Fibroblast of pulmonary artery (primary cell): ENCODE measurements at places on chromosomes 3 and 15.

DNA sequence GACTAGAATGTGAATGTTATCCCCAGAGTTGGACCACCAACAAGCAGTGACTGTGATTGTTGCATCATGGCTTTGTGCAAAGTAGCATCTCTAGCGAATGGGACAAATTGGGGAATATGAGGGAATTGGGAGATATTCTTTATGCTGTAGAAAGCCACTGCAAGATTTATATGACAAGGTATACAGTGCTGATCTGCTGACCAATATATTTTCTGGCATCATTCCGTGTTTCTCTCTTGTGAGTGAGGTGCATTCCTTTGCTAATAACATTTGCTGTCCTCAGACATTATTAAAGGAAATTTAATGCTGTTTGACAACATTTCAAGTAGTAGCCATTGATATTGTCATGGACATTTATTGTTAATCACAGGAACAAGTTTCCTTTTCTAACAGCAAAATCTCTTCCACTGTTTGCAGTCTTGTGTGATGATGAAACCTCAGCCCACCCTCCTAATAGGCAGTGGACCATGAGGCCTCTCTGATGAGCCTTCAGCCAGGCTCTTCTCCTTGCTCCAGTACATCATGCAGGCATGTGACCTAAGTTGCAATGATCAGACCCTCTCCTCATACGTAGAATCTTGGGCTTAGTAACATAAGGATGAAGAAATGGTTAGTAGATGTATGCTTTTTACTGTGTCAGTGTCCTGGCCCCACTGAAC is 16.1 kb downstream of the CNTN4 start:
- no peak for DNase-seq

DNA sequence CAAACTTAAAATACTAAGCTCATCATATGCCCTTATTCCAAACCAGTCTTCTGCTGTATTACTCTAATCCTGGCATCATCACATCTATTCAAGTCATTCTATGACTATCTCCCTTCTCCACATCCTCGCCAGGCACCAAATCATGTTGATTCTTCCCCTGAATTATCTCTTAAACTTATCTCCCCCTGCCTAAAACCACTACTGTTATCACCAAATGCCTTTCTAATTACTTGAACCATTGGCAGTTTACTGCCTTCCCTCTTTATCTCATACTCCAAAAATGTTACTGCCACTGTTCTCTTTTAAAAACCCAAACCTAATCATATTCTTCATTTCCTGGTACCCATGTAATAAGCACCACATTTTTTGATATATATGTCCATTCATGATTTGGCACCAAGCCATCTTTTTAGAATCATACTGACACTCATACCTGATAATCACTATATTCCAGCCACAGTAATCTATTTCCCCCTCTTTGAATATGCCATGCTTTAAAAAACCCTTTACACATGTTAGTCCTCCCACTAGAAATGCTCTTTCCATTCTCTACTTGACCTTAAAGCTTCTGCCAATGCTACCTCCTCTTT is 126.8 kb downstream of the PEAK1 start:
- DNase-seq = no peak

DNA sequence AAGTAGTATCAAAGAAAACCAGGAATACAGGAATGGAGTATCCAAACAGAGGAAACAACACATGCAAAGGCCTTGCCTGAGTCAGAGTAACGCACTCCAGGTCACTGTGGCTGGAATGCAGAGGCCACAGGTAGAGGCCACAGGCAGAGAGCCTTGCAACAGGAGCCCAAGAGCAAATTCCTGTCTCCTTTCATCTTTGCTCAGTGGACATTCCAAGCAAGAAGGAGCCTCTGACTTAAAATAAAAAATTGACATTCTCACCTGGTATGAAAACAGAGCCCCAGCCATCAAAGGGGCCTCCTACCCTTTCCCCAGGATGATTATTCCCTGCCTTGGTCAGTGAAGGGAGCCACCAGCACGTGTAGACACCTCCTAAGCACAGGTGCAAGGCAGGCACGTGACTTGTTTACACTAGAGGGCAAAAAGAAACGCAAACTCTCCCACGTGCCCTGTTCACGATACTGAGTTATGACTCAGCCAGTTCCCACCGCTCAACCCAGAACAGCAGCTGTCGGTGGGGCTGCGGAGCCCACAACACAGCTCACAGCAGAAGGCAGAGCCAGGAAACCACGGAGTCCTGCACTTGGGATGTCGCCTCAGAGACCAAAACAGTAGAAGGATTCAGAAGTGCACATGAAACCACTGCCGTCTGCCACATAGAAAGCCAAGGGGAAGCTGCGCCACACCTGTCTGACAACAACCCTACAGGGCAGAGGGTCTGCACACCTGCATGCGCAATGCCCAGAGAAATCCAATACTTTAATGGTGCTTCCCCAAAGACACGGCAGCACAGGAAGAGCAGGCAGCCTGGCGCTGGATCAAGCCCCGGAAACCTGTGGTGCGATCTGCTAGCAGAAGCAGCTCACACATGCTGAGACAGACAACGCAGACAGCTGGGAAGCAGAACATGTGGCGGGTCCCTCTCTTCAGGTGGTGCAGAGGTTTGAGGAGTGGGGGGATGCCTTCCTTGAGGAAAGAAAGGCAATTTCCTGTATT is 52.1 kb downstream of the ITGB5 start:
- DNase-seq = peak; percentile 90

DNA sequence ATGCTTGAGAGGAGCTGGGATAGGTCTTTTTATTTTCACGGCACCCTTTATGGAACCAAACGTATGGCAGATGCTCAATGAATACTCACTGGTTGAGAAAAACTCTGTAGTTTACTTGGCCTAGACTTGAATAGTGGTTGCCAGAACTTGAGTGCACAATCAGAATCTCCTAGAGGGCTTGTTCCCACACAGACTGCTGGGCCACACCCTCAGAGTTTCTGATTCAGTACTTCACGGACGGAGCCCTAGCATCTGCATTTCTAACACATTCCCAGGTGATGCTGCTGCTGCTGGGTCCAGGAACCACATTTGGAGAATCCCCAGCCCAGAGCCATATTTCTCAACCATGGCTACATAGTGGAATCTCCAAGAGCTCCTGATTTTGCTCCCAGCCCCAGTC is 24.6 kb downstream of the CA12 start:
- DNase-seq = no peak

DNA sequence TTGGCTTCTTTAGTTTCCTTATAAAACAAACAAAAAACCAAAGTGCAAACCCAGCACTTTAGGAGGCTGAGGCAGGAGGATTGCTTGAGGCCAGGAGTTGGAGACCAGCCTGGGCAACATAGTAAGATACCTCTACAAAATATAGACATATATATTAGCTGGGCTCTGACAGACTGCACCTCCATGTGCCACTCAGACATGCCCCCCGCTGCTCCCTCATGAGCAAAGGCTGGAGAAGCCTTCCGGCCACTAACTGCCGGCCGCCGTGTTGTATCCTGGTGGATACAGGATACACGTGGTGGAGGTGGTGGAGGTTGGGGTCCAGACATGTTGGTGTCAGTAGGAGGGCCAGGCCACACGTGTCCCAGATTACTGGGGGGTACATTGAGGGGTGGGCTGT is 29.4 kb upstream of the CCR4 start:
- DNase-seq = no peak

GRCh38 chr3:6825524-6825923 is 35.4 kb upstream of the GRM7 start:
- no peak for DNase-seq

GRCh38 chr3:131616719-131617118 is 113.9 kb upstream of the MRPL3 start:
- no peak for DNase-seq

- no peak for DNase-seq
Observed at GRCh38 chr3:135853981-135854380, 111.5 kb upstream of the PPP2R3A start.

DNA sequence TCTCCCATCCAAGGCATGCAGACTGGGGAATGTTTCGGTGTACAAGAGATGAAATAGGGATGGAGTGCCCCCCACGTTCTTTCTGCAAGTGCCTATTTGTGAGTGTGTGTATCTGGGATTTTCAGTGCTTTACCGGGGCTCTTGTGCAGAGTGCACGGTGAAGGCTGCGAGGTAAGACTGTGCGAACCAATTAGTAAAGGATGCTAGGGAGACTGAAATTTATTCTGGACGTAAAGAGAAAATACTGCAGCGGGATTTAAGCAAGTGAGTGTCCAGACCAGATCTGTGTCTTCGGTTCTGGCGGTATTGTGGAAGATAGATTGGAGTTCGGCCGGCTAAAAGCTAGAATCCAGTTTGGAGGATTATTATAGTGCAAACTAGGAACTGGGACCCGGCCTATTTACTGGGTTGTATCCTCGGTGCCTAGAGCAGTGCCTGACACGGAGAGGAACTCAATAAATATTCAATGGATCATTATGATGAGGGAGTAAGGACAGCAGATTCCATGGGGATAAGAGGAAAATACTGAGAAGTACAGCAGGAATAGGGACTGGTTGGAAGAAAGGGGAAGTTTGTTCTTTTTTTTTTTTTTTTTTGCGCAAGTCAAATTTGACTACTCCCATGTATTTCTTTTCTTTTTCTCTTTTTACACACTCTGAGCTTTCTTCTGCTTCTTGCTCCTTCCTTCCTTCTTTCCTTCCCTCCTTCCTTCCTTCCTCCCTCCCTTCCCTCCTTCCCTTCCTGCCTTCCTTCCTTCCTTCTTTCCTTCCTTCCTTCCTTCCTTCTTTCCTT is 580 bp upstream of the MAGEF1 start:
- DNase-seq = no peak

DNA sequence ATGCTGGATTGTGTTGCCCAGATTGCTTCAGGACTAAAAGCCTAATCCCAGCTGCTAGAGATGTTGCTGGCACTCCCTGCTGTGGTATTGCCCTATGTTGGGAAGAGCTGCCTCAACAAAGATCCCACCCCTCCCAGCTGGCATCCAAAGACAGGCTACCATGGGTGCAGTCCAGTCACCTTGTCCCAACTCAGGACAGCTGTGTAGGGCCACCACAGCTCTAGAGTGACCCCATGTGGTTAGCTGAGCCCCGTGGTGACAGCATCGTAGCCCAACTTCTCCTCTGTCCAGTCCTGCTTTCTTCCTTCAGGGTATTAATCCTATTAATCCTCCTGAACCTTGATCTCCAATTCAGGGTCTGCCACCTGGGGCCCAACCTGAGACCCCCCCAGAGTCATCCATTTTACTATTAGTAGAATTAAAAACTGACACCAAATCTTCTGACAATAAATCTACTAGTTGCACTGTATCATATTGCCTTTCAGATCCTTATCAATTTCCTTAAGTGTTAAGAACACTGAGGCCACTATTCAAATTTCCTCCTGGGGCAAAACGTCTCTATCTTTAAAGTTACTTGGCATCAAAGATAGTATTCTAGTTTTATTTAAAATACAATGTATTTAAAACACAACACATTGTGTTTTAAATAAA is 83.5 kb downstream of the AQP9 start:
- DNase-seq = peak; percentile 61

DNA sequence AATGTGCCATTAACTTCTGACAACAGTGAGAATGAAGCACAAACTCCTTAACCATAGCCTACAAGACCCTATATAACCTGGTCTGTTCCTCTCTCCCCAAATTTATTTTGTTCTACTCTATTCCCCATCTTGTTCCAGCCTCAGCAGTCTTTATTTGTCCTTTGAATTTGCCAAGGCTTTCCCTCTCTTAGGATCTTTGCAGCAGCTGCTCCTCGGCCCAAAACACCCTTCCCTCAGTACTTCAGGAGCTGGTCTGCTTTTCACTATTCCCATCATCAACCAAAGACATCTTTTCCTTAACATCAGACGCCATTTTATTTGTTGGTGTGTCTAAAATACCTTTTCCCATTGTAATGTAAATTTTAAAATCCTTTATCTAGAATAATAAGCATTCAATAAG is 10.2 kb downstream of the PRICKLE2 start:
- no peak for DNase-seq

- DNase-seq = peak; percentile 84
Observed at GRCh38 chr3:56970461-56970879, 90.0 kb upstream of the SPATA12 start.
